Activated T-cell treated with anti-CD3 and anti-CD28 coated beads, Interleukin-2, amount 50 U/mL, for 24 hours (primary cell): ENCODE measurements at places on chromosomes 11 and 22.

DNA sequence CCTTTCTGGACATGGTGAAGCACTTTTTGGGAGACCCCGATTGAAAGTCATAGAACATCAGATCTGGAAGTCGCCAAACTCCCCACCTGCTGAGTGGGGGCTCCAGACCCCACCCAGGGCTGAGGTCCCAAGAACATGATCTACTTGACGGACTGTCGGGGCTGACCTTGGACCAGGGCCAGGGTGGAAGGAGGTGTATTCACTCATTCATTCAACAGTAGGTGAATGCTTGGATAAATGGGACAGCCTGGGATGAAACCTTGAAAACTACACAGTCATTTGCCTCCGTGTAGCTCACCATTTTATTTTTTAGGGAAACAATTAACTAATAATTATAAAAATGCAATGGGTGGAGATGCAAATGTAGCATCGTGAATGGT lies 629.0 kb downstream of the BRD1 start:
- no peak overlapping the region for H3K27ac ChIP-seq
- H3K36me3 ChIP-seq = no peaks in the 10 kb centered on the region

DNA sequence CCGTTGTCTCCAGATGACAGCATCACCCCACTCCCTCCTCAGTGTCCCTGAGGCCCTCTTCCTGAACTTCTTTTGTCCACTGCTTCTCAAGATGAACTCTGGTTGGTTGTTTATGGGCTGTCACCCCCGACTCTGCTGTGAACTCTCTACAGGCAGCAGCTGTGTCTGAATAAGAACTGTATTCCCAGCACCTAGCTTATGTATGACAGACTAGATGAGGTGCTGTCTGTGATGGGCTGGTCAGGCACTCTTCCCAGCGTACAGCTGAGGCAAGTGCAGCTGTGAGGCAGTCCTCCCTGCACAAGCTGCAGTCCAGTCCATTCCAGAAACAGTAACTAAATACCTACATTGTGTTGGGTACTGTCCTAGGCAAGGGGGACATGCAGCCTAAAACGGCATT lies 111.4 kb upstream of the PITPNB start:
- no peak overlapping the region for H3K4me3 ChIP-seq
- no peaks in the 10 kb centered on the region for H3K36me3 ChIP-seq
- H3K27me3 ChIP-seq = peaks cover 5% of the 10 kb centered on the region
- peaks cover 7% of the 10 kb centered on the region for H3K4me1 ChIP-seq
- DNase-seq = no peak

DNA sequence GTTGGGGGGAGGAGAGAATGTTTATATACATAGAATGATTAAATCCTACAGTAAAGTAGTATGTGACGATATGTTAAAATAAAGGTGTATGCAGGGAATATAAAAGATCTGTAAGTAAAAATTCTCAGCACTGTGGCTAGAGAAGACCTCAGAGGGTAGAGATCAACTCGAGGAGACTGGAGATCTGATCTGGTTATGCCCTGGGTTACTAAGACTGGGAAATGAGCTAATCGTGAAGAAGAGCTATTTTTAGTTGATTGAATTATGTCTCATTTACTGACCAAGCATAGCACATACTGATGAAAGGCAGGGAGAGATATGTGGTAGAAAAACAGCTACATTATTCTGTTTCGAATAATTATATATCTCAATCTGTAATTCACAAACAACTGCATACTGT lies 42.8 kb upstream of the ALKBH3 start:
- no peak overlapping the region for H3K4me3 ChIP-seq
- H3K36me3 ChIP-seq = peaks cover 51% of the 10 kb centered on the region
- H3K4me1 ChIP-seq = peaks cover 2% of the 10 kb centered on the region
- DNase-seq = no peak
- no peaks in the 10 kb centered on the region for H3K27me3 ChIP-seq

- no peaks in the 10 kb centered on the region for H3K27me3 ChIP-seq
- no peaks in the 10 kb centered on the region for H3K4me1 ChIP-seq
- H3K4me3 ChIP-seq = no peak overlapping the region
- H3K36me3 ChIP-seq = no peaks in the 10 kb centered on the region
- no peak for DNase-seq
- H3K27ac ChIP-seq = no peak overlapping the region
These were observed 160.5 kb downstream of the C11orf87 start for GRCh38 chr11:109582470-109582869.

DNA sequence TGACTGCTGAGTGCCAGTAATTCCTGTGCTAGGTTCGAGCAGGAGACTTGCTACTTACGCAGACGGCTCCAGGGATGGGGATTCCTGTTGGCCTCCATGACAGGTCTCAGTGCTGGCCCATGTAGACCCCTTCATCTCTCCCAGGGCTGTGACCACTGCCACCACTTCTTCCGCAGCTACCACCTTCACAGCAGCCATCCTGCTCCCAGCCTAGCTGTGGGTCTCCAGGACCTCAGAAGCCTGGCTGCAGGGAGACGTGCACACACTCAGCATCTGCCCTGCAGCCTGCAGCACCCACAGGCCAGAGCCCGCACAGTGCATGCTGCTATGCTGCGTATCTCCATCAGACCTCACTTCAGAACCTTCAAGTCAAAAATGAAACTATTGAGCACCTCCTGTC lies 1503.9 kb downstream of the BRD1 start:
- peaks cover 10% of the 10 kb centered on the region for H3K27me3 ChIP-seq
- no peaks in the 10 kb centered on the region for H3K4me1 ChIP-seq
- H3K36me3 ChIP-seq = no peaks in the 10 kb centered on the region
- H3K4me3 ChIP-seq = no peak overlapping the region
- no peak overlapping the region for H3K27ac ChIP-seq

DNA sequence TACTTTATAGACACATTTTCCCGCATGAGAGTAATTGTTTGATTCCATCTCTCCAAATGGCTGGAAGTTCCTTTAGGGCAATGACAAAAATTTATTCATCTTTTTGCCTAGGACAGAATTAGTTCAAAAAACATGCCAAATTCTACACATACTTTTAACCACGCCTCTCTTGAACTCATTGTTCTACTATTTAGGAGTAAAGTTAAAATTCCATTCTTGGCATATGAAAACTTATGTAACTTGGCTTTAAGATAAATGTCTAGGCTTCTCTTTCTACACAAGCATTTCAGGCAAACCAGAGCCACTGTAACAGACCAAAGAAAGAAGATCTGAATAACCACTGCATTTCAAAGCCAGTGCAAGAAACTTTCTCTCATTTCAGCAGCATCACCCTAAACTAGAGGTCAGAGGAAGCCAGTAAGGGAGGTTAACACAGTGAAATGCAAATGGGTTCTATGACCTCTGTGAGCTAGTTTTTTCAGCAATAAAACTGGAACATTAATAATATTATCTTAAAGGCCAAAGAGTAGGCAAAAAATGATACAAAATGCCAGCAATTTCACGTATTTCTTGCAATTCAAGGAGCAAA lies 73.0 kb downstream of the RSF1 start:
- no peak for DNase-seq
- H3K4me3 ChIP-seq = no peak overlapping the region
- peaks cover 19% of the 10 kb centered on the region for H3K4me1 ChIP-seq
- no peaks in the 10 kb centered on the region for H3K27me3 ChIP-seq

- no peaks in the 10 kb centered on the region for H3K4me1 ChIP-seq
- H3K36me3 ChIP-seq = no peaks in the 10 kb centered on the region
- no peak overlapping the region for H3K27ac ChIP-seq
- no peak overlapping the region for H3K4me3 ChIP-seq
- no peak for DNase-seq
These were observed 25.3 kb upstream of the ALX4 start for GRCh38 chr11:44335052-44335760.

DNA sequence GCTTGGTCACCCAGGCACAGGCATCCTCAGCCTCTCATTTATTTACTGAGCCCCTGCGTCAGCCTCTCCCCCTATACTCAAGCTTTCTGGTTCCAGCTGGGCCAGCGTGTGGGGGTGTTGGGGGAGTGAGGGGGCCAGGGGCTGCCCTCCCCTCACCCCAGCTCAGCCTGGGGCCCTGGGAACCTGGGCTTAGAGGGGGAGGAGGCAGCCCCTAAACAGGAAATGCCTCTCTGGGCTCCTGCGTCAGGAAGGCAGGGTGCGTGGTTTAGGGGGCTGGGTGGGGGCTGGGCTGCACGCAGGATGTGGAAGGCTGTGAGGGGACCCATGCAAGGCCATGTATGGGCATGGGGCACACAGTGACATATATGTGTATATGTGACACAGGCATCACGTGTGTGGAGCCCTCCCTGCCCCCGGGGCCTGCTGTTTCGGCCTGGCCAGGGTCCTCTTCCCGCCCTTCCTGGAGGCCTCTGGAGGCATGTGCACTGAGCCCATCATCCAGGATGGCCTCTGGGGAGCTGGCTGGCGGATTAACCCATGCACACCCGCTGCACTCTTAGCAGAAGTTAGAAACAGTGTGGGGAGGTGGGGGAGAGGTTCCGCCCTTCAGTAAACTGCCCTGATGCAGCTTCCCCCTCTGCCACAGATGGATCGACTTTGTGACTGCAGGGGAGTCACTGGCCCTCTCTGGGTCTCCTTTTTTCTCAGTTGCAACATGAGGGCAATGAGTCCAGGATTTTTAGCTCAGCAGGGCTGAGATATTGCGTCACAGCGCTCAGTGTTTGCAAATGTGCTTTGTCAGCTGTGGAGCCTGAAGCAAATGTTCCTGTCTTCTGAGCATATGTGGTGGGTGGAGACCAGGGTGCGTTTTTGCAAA lies 1.1 kb upstream of the CD248 start:
- no peaks in the 10 kb centered on the region for H3K36me3 ChIP-seq
- peak; percentile 63 for DNase-seq
- H3K4me1 ChIP-seq = peaks cover 63% of the 10 kb centered on the region
- H3K27ac ChIP-seq = peak overlapping the region; percentile 94
- H3K4me3 ChIP-seq = peak overlapping the region; percentile 47

- H3K4me3 ChIP-seq = no peak overlapping the region
- no peak overlapping the region for H3K27ac ChIP-seq
- peaks cover 3% of the 10 kb centered on the region for H3K27me3 ChIP-seq
These were observed 134.1 kb downstream of the CCDC34 start for GRCh38 chr11:27228906-27229290.

GRCh38 chr11:91066456-91067047 lies 843.7 kb upstream of the CHORDC1 start:
- H3K27me3 ChIP-seq = no peaks in the 10 kb centered on the region
- no peak overlapping the region for H3K27ac ChIP-seq
- no peak overlapping the region for H3K4me3 ChIP-seq
- DNase-seq = no peak

DNA sequence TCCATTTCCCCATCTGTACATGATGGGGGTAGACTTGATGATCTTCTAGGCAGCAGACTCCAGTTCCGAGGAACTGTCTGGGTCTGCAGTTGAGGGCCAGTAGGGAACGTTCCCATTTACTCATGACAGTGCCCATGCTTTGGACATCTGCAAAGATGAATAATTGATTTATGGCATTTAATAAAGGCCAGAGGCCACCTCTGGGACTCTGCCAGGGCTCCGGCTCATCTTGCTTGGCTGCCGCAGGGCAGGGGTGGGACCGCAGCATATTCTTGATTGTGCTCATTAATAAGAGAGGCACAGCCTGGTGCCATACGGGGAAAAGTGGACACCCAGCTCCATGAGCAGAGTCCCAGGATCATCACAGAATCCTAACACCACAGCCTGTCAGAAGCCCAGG lies 28.1 kb upstream of the KLHL35 start:
- no peak overlapping the region for H3K4me3 ChIP-seq
- H3K27me3 ChIP-seq = no peaks in the 10 kb centered on the region
- no peaks in the 10 kb centered on the region for H3K4me1 ChIP-seq
- DNase-seq = no peak

GRCh38 chr22:17952273-17952801 lies 72.0 kb downstream of the MICAL3 start:
- H3K27me3 ChIP-seq = no peaks in the 10 kb centered on the region
- H3K4me3 ChIP-seq = no peak overlapping the region
- no peak for DNase-seq
- H3K27ac ChIP-seq = no peak overlapping the region
- H3K4me1 ChIP-seq = no peaks in the 10 kb centered on the region
- no peaks in the 10 kb centered on the region for H3K36me3 ChIP-seq

GRCh38 chr22:40462195-40462984 lies 92.0 kb downstream of the SGSM3 start:
- peak overlapping the region; percentile 92 for H3K4me3 ChIP-seq
- H3K27me3 ChIP-seq = no peaks in the 10 kb centered on the region
- H3K4me1 ChIP-seq = peaks cover 75% of the 10 kb centered on the region
- no peak for DNase-seq
- peaks cover 40% of the 10 kb centered on the region for H3K36me3 ChIP-seq

GRCh38 chr22:17787716-17788330 lies 13.6 kb upstream of the BID start:
- peaks cover 20% of the 10 kb centered on the region for H3K36me3 ChIP-seq
- no peak overlapping the region for H3K4me3 ChIP-seq
- H3K27me3 ChIP-seq = no peaks in the 10 kb centered on the region
- H3K4me1 ChIP-seq = peaks cover 1% of the 10 kb centered on the region
- no peak for DNase-seq

- no peak overlapping the region for H3K27ac ChIP-seq
- H3K27me3 ChIP-seq = peaks cover 6% of the 10 kb centered on the region
- no peak for DNase-seq
- no peaks in the 10 kb centered on the region for H3K4me1 ChIP-seq
- H3K36me3 ChIP-seq = no peaks in the 10 kb centered on the region
These were observed 123.1 kb downstream of the NCAM1 start for GRCh38 chr11:113084297-113084696.

DNA sequence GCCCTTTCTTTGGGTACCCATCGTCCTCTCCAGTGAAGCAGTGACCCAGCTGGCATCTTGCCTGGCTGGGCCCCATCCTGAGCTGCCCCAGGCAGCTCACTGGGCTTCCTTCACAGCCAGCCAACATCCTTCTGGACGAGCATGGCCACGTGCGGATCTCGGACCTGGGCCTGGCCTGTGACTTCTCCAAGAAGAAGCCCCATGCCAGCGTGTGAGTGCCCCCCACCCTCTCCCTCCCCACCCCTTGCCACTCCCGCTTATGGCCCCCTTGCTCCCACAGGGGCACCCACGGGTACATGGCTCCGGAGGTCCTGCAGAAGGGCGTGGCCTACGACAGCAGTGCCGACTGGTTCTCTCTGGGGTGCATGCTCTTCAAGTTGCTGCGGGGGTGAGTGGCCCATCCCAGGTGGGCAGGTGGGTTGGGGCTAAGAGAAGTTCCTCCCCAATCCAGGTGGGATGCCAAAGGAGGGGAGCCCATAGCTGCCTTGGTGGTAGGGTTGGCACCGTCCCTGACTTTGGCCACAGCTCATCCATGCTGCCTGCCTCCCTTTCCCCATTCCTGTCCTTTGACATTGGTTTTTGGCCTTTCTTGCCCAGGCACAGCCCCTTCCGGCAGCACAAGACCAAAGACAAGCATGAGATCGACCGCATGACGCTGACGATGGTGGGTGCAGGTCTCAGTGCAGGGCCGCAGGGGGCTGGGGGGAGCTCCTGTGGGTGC lies 6.8 kb upstream of the ANKRD13D start:
- no peaks in the 10 kb centered on the region for H3K27me3 ChIP-seq
- peaks cover 59% of the 10 kb centered on the region for H3K4me1 ChIP-seq
- H3K27ac ChIP-seq = peak overlapping the region; percentile 82
- DNase-seq = no peak
- H3K4me3 ChIP-seq = no peak overlapping the region
- H3K36me3 ChIP-seq = peaks cover 95% of the 10 kb centered on the region

GRCh38 chr22:50091092-50091768 lies 1.4 kb downstream of the MOV10L1 start:
- H3K36me3 ChIP-seq = peaks cover 7% of the 10 kb centered on the region
- no peak overlapping the region for H3K27ac ChIP-seq
- no peak overlapping the region for H3K4me3 ChIP-seq
- no peak for DNase-seq
- peaks cover 4% of the 10 kb centered on the region for H3K4me1 ChIP-seq
- peaks cover 24% of the 10 kb centered on the region for H3K27me3 ChIP-seq

GRCh38 chr11:102287964-102288724 lies 29.1 kb upstream of the BIRC3 start:
- peak overlapping the region; percentile 40 for H3K4me3 ChIP-seq
- no peaks in the 10 kb centered on the region for H3K36me3 ChIP-seq
